Lung (tissue), 17 donors: ENCODE measurements at places on chromosomes 12 and 14. TPM values are rescaled to one million over a fixed set of nuclear protein-coding genes. Genes with fewer than 3 reads are reported as not detected.

The PMEL gene
- 1.1 TPM for polyA plus RNA-seq

The SLC8A3 gene
- 0.08 TPM for polyA plus RNA-seq

The SLC35F4 gene
- polyA plus RNA-seq, result not detected

The HOXC6 gene
- 0.24 TPM for polyA plus RNA-seq

The TRMT61A gene
- 16.8 TPM for polyA plus RNA-seq

The KLRF1 gene
- 1.4 TPM for polyA plus RNA-seq
